ENCODE measurements at places on chromosomes 2 and 18.

GRCh38 chr2:155368934-155369333, 670.4 kb downstream of the KCNJ3 start:
- no peak for DNase-seq

GRCh38 chr2:168700615-168701245, 101.7 kb upstream of the NOSTRIN start:
- no peak for DNase-seq

DNA sequence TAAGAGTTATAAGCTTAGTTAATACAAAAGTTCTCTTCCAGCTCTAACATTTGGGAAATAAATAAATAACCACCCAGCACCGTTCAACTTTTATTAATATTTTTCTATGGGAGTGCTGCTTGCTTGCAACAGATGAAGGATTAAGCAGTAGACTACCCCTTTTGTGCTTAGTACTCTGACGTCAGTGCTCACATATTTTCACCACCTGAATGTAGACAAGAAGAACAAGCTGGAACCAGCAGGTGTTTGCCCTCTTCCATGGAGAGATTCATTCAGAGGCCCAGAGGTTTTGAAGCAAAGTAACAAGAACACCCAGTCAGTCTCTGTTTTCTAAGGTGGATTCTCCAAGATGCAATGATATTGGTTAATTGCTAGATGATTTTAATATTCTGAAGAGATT, 307.1 kb upstream of the PIK3C3 start:
- DNase-seq: no peak

- DNase-seq: no peak
Observed at GRCh38 chr2:239805043-239805329, 220.2 kb downstream of the NDUFA10 start.

- no peak for DNase-seq
Observed at GRCh38 chr2:156437272-156437930, 1.2 kb downstream of the GPD2 start.

DNA sequence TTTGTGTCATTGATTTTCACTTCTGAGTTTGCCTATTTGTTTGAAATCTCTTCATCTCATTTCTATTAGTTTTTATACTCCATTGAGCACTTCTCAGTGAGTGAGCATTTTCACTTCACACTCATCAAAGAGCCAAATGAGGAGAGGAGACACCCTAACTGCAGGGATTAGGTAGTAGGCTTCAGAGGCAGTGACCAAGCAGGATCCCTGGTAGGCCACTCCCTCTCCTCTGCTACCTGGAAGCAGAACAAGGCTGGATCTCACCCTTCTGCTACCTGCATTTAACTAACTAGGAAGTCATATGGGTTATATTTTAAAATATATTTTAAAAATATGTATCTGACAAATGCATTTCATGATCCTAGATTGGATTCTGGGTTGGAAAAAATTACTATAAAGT, 52.7 kb downstream of the SEMA4F start:
- no peak for DNase-seq

- no peak for DNase-seq
Observed at GRCh38 chr2:42503291-42503690, 9.5 kb upstream of the KCNG3 start.

DNA sequence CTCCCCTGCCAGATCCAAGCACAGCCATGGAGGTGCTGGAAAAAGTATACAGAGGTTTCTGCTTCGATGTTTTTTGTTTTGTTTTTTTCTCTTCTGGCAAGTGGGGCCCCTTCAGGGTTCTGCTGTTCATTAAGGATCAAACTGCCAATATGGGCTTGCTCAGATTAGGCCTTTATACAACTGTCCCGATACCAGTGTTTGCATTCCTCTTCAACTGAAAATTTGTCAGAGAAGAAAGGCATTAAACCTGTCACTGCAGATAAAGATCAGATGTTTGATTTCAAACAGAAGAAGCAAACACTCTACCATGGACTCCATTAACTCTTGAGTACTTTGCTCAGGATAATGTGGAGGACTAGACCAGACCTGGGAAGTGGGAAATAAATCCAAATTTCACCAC, 396.0 kb upstream of the SMIM21 start:
- DNase-seq: no peak

DNA sequence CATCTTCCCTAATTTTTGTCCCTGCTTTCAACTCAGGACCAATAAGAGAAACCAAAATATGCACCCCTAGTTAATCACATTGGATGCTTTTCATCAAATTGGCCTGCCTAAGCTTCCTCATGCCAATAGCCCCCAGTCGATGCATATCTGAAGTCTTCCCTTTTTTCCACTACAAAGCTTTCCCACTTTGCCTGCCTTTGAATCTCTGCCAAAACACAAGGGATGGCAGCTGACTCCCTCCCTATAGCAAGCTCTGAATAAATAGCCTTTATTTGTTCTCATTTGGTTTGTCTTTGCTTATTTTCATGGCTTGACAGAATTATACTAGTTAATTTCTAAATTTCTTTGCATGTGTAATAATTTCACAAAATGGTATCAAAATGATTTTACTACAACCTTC, 621.2 kb downstream of the MBD2 start:
- DNase-seq: no peak

GRCh38 chr2:61135510-61135909, 26.5 kb upstream of the C2orf74 start:
- no peak for DNase-seq

- no peak for DNase-seq
Observed at GRCh38 chr2:67561457-67561965, 164.4 kb downstream of the ETAA1 start.

GRCh38 chr2:8569332-8569930, 112.4 kb upstream of the ID2 start:
- DNase-seq: no peak

DNA sequence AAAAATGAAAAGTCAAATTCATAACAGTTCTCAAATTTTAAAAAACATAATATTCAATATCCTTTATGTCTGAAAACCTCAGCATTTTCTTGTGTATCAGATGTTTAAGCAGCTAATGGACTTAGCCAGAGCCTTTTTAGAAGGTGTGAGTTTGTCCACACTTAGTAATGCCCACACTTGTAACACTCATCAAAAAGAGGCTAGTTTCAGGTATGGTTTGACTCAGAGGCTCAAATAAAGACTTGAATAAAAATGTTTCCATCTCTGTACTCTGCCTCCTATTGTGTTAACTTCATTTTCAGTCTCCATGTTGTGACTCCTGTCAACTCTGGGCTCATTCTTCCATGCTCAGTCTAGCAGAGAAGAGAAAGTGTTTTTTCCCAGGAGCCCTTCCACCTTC, 311.6 kb downstream of the IRS1 start:
- no peak for DNase-seq

- DNase-seq: no peak
Observed at GRCh38 chr2:224359569-224359968, 42.3 kb downstream of the FAM124B start.

GRCh38 chr2:71395471-71395870, 57.9 kb upstream of the DYSF start:
- DNase-seq: no peak

DNA sequence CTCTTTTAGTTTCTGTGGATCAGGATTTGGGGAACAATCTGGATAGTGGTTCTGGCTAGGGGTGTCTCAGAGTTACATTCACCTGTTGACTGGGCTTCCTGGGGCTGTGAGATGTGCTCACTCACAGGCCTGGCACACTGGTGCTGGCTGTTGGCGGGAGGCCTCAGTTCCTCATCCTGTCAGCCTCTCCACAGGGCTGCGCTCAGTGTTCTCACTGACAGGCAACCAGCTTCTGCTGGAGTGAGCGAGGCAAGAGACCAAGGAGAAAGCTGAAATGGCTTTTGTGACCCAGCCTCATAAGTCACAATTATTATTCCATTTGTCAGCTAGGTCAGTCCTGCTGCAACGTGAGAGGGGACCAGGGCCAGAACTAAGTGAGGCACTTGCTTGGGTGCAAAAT, 180.6 kb upstream of the GLI2 start:
- no peak for DNase-seq

- no peak for DNase-seq
Observed at GRCh38 chr18:21184396-21184996, 57.5 kb upstream of the GREB1L start.

GRCh38 chr2:43078301-43078700, 148.1 kb downstream of the ZFP36L2 start:
- DNase-seq: no peak

GRCh38 chr2:158097481-158097880, 4.2 kb upstream of the UPP2 start:
- no peak for DNase-seq

GRCh38 chr2:190615555-190616200, 33.2 kb upstream of the NAB1 start:
- no peak for DNase-seq

DNA sequence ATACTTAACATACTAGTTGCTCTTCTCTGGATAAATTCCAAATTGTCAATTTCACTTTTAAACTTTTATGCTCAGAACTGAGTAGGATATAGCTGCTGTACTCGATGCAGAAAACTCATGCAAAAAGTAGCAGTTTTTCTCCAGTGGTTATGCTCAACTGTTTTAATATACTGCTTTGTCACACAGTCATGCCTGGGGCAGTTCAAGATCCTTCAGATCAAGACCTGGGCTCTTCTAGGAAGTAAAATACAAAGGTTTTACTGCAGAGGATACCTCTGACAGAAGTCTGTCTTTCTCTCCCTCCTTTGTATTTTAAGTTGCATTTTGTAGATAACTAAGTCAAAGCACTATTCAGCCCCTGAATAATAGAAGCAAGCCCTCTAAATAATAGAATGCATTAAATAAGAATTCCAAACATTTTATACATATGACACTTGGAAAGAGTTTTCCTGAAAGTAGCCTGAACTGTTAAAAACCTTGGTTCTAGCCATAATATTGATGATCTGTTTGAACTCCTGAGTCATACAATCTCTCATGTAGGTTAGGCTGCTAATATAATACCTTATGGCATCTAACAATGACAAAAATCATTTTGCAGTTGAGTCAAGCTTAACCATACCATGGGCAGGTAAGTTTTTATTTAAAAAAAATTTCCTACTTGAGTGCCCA, 183.3 kb upstream of the TRIB2 start:
- DNase-seq: no peak

- no peak for DNase-seq
Observed at GRCh38 chr2:234305846-234306245, 191.0 kb downstream of the ARL4C start.

DNA sequence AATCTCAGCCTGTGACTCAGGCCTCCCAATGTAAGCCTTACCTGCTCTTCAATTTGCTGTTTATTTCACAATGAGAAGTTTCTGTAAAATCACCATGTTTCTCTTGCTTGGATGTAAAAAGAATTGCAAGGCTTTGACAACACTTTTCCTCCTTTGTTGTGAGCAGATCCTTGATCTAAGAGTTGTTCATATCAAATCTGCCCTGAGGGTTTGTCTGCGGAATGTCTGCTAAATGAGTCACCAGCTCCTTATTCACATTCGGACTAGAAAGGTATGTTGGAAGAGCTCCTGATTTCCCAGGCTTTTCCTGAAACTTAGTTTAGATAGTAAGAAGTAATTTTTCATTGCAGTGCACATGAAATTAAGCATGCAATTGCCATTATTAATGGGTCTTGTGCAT, 268.2 kb upstream of the TCF4 start:
- DNase-seq: no peak

GRCh38 chr18:21205695-21206094, 36.3 kb upstream of the GREB1L start:
- DNase-seq: no peak

DNA sequence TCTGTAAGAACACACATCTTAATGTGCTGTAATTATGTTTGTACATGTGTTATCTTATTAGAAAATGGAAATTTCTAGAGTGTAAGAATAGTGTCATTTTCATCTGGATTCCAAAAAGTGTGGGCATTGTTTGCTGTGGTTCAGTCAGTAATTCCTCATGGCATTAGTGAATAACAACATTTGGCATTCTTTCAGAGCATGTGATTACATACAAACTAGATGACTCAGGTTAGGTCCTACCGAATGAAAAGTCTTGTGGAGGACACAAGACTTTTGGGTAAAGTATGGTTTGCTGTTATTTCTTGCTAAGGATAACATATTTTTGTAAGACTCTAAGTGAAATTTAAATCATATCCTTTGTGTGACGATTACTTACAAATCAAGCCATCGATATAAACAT, 593.1 kb upstream of the NRXN1 start:
- DNase-seq: no peak

- no peak for DNase-seq
Observed at GRCh38 chr2:71532327-71532726, 79.0 kb downstream of the DYSF start.

GRCh38 chr2:233059547-233059796, 670 bp upstream of the INPP5D start:
- DNase-seq: no peak

DNA sequence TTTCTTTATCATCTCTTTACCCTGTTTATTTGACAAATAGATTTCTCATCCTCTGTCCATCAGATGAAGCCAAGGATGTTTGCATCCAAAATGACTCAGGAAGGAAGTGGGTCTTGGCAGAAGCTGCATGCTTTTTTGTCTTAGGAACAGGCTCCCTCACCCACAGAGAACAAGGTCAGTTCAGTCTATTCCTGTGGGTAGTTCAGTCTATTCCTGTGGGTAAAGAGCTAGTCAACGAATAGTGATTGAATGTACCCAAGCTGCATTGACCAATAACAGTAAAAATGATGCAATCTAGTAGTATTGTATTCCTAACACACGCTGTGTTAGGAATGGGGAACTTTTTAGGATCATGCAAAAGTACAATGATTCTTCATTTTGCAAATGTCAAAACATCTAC, 290.8 kb upstream of the TANK start:
- DNase-seq: no peak

DNA sequence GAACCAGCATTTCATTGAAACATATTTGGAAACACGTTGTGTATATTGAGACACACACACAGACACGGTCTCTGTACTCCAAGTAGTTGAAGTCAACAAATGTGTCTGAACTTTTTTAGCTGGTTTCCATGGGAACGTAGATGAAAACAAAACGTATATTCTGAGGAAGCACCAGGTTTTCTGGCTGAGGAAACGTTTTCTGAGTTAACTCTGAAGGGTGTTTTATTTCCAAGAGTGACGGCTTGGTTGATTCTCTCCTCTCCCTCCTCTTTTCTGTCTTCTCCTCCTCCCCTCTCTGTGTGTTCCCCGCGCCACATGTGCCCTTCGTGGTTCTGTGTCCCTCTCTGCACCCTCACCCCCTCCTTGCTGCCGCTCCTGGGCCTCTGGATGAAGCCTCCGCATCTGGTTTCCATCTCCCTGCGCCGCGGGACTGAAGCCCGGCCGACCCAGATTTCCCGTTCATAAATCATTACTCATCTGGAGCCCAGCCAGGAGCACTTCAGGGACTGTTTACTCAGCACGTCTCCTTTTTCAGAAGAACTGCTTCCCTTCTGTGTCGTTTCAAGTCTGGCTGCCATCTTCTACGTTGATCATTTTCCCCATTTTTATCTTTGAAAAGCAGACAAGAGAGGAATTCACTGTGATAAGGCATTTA, 122.7 kb downstream of the COL6A3 start:
- DNase-seq: no peak

- no peak for DNase-seq
Observed at GRCh38 chr2:240881913-240882312, 13.3 kb downstream of the AGXT start.
